ENCODE measurements at places on chromosomes 1 and 21. TPM values are rescaled to one million over a fixed set of nuclear protein-coding genes. Genes with fewer than 3 reads are reported as not detected.

The UTS2 gene
- total RNA-seq, result not detected

The NR0B2 gene
- total RNA-seq, result not detected

- DNase-seq, result no peak
Measured at GRCh38 chr1:85603086-85603880, 22.7 kb downstream of the CCN1 start.

DNA sequence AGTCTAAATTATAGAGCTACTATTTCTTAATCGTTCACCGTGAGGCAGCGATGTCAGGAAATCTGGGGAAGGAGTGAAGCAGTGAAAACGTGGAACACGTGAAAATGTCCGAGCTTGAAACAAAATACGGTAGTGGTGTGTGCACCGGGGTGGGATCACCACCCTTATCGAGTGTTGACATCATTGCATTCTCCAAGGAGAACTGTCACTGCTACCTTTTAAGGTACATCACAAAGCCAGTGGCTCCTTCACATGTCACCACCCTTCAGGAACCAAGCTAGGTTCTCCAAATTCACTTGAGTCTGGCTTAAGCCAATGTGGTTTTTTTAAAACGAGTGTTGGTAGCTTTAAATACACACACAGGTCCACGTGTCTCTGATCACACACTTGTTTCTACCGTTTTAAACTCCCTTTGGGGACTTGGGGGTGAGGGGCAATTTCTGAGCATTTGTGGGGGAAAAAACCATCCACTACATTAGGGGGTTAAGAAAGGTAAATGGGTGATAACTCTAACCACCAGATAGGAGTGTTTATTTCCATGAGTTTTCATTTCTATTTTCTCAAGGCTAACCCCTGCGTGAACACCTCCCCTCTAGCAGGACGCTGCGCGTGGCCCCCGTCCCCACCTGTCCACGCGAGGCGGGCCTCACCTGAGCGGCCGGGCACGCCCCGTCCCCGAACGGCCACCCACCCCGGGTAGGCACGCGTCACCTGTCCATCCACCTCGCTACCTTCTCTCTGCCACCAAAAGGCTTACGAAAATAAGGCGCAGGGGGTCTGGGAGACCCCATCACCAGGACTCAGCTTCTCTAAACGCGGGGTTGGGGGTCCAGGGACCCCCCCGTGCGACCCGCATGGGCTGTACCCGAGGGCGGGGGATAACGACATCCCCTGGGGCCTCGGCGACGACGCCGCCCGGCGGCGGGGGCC, 978 bp downstream of the PRDM15 start:
- peak; percentile 43 for DNase-seq

The B3GALT2 gene
- total RNA-seq, result 0.62 TPM

GRCh38 chr1:35364741-35365140, 96.2 kb downstream of the ZMYM4 start:
- DNase-seq, result no peak

DNA sequence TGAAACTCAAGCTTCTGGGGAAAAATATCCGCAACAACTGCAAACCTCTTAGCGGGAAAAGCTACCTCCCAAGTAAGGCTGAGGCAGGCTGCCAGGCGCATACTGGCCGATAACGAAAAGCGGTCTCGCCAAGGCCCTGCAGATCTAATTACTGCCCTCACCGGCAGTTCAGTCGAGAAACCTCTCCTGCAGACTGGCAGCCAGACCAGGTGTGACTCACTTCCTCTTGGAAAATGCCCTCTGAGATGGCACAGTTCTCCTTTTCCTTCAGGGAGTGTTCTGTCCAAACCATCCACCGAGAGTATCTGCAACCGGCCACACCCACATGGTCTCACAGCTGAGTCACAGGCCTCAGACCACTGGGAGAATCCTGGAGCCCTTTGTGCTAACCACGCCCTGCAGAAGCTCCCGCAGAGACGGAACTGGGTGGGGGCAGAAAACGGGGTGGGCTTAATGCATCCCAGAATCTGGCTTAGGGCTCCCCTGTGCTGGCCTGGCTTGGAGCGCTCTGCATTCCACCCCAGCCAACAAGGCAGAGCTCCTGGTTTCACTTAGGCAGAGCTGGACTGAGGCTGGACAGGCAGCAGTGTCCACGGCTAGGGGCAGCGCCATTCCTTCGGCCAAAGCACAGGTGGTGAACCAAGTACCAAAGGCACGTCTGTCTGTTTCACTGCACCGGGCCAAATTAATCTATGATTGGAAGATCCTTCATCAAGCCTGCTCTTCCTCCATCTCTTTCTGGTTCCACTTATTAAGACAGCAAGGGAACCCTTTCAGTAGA, 1.2 kb downstream of the S100A10 start:
- no peak for DNase-seq

DNA sequence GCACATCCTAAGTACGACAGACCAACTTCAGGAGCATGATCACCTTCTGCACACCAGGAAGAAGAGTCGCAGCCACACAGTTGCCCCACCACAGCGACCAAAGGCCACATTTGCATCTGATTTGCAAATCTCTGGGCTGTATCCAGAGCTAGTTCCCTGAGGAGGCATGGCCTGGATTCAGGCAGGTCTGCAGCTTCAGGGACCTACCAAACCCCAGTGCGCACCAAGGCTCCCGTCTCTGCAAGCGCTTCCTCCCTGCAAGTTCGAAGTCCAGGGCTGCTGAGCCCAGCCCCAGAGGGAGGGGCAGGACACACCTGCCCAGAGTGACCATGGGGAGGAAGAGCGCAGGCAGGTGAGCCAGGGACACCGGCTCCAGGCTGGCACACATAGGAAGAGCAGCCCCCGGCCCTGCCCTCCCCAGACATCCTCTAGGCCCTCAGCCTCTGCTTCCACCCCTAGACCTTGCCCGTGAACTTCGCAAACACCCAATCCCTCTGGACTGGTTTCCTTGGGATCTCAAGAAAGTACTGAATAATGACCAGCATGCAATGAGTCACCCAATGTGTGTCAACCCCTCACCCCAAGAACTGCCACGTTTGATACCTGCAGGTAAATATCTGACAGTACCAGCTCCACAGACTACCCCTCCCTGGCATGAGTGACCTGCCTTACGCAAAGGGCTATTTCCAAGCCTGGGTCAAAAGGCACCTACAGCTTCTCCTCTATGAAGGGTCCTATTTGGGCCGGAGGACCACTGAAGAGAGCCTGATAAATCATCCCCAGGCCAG, 36.8 kb downstream of the CASZ1 start:
- no peak for DNase-seq

DNA sequence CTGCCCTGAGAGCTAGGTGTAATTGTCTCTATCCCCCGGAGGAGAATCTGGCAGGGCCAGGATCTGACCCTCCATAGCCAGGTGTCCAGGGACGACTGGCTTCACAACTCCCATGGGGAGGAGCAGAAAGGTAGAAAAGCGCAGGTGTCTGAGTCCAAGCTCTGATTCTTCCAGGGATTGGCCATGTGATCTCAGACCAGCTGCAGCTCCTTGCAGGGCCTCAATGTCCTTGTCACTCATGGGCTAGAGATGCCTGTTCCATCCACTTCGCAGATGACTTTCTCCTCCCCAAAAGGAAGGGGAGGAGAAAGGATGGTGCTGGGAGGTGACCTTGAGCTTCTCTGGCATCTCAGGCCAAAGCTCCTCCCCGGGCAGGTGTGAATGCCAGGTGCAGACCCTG, 22.7 kb downstream of the HSPG2 start:
- no peak for DNase-seq

DNA sequence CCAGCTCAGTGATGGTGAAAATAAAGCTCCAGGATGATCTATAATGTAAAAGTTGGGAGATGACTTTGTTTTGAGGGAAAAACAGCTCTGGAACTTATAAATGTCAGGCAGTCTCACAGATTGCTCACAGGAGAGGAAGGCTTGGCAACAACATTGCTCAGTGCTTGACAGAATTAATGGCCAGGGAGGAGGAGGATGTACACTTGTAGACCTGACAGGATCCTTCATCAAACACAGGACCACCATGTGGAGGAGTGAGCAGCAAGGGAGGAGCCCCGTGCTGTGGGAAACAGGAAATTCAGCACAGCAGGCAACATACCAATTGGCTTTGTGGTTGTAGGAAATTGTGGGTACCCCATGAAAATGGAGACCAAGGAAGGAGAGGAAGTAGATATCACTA, 291.8 kb upstream of the CAMK1G start:
- no peak for DNase-seq

- DNase-seq, result no peak
Measured at GRCh38 chr21:44618504-44618903, 6.6 kb downstream of the KRTAP10-8 start.

GRCh38 chr1:118960026-118960561, 28.0 kb downstream of the TBX15 start:
- no peak for DNase-seq

DNA sequence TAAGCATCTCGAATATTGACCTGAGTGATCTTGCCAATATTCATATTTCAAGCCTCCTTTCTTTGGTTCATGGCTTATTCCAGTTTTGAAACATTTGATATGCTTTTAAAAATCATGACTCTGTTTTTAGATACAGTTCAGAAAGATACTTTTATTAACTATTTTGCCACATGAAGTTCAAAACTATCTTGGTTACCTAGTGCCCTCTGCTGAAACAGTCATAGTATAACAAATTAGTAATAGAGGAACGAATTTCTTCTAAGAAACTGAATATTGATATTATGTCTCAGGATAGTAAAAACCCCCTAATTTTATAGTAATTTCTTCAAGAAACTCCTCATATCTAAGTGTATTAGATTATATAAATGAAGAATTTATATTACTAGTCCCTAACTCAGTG, 52.6 kb upstream of the RC3H1 start:
- DNase-seq, result no peak

- no peak for DNase-seq
Measured at GRCh38 chr1:27070390-27071048, 57.9 kb upstream of the TENT5B start.

- peak; percentile 35 for DNase-seq
Measured at GRCh38 chr1:6397844-6398441, 4.4 kb upstream of the ACOT7 start.

The SAMD13 gene
- total RNA-seq, result 0.75 TPM

- no peak for DNase-seq
Measured at GRCh38 chr1:6508154-6508815, 16.8 kb upstream of the PLEKHG5 start.

The AQP10 gene
- total RNA-seq, result not detected

GRCh38 chr1:4509206-4509605, 145.2 kb upstream of the AJAP1 start:
- no peak for DNase-seq

GRCh38 chr1:56564615-56565014, 14.7 kb downstream of the PLPP3 start:
- DNase-seq, result no peak

GRCh38 chr1:5342172-5342571, 650.1 kb downstream of the NPHP4 start:
- no peak for DNase-seq

- DNase-seq, result no peak
Measured at GRCh38 chr1:225471109-225471452, 43.2 kb upstream of the LBR start.

DNA sequence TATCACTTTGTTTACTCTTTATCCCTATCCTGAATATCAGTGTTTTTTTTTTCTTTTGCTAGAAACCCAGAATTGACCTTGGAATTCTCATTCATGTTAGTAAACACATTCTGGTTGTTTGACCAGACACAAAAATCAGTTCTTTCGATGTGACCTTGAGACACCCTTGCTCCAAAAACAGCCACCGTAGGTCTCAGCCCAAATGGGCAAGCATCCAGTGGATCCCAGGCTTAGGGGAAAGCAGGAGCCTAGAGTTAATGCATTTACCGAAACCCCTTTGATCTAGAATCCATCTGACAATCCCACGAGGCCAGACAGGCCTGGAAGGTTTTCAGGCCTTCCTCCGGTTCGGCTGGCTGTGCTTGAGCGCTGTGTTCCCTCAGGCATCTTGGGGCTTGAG, 47.6 kb downstream of the IRF2BP2 start:
- no peak for DNase-seq

GRCh38 chr1:184299406-184299790, 87.4 kb upstream of the C1orf21 start:
- DNase-seq, result no peak

- DNase-seq, result no peak
Measured at GRCh38 chr21:32726839-32727686, 750 bp downstream of the SYNJ1 start.

DNA sequence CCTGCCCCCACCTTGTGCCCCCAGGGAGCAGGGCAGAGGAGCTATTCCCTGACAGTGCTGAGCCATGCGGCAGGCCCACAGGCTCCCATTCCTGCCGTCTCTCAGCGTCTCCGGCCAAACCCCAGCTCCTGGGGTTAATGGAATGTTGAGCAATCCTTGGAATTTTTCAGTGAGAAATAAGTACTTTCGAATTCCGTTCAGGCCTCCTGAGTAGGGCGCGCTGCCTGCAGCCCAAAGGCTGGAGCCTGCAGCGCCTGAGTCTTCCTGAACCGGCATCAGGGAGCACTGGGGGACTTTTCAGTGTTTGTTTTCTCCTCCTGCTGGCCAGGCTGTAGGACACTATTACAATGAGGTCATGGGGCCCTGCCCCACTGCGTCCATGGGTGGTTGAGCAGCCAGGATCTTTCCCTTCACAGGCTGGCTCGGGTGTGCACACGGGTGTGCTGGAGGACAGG, 33.3 kb upstream of the CSF1 start:
- DNase-seq, result no peak

DNA sequence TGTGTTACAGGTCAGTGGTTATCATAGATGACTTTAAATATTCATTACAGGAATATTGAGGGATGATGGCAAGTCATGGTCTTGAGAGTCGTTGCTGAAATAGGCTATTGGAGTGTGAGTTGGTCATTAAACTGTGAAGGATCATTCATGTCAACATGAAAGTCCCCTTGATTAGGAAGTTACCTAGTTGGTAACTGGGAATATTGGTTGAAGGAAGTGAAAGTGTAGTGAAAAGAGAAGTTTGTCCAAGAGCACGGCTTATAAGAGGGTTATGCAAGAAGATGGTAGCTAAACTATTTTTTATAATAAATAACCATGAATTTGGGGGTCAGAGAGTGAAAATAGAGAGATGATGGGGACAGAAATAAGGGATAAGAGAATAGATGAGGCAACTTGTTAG, 16.9 kb downstream of the CRB1 start:
- DNase-seq, result no peak

The RAB3B gene
- total RNA-seq, result 0.05 TPM

The ADSS2 gene
- total RNA-seq, result 62.0 TPM

GRCh38 chr1:229689273-229689672, 63.2 kb downstream of the URB2 start:
- no peak for DNase-seq

The HES2 gene
- not detected for total RNA-seq

The IGSF21 gene
- total RNA-seq, result not detected

DNA sequence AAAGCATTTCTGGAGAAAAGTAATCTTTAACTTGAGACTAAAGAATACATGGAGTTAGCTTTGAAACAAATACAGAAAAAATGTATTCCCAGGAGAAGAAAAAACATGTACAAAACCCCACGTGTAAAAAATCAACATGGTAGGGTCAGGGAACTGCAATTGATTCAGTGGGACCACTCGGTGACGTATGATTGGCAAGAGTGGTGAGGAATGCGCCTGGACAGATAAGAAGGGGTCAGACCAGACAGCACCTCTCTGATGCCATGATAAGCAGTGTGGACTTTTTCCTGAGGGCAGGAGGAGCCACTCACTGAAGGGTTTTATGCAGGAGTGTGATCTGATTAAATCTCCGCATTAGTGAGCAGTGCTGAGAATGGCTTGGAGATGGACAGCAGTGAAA, 142.5 kb downstream of the DAB1 start:
- DNase-seq, result no peak

Data from naive thymus-derived CD8-positive, alpha-beta T cell (primary cell).